Fibroblast of skin of right biceps (primary cell): ENCODE measurements at places on chromosomes 6 and 20.

DNA sequence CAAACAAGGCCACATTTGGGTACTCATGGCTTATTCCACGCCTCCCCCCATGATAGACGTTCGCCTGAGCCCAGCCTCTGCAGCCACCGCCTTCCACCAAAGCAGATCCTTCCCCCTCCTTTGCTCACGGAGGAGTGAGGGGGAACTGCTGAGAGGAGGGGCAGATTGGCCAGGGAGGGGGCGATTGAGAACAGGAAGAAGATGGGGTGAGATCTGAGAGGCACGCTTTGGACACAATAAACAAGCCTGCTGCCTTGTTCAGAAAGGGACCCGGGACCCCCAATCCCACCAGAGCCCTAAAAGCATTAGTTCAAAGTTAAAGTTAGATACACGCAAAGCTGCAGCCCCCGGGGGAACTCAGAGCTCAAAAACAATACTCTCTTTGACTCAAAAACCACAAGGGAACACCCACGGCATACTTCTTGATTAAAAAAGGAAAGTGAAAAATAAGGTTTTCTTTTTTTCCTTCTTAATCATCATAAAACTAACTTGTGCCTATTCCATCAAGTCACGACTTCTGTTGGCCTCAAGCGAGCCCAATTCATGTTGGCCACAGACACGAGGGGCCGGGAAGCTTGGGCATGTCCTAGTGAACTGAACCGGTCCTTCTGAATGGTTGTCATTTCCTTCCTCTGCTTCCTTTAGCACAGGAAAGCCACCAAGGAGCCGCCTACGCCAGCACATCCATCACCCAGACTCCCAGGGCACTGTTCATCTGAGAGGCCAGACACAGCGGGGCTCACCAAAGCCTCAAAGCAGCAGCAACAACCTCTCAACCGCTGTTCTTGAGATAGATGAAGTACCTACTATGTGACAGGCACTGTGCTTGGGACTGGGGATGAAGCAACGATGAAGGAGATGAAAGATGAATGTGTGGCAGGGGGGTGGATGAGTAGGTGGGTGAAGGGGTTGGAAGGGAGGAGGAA lies 44.7 kb downstream of the NFATC2 start:
- no peak for DNase-seq

DNA sequence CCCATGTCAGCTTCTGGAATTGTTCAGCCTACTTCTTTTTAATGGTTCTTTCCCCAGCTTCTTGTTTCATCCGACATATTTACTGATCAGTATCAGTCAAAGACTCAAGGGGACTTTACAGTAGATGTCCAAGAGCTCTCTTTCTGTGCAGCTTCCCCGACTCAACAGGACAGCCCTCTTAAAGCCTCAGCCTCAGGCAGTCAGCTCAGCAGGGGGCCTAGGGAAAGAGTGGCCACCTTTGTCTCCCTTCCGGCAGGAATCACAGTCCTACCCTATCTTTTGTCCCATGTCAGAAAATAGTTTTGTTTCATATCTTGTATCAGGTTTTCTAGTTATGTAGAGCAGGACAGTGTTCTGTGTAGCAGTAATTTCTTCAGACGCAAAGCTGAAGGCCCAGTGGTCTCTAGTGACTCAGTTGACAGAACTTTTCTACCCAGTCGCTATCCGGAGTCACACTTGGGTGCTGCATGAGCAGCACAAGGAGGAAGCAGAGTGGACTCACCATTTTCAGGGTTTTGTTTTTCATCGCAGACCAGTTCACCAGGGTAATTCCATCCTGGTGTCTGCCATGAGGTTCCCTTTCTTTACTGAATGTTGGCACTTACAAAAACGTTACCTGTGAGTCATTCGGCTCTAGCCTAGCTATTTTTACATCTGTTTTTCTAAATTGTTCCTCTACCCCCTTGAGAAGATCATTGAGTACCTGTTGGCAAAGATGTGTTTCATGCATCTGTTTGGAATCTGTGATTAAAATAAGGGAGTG lies 47.7 kb downstream of the SPATA2 start:
- DNase-seq: no peak

DNA sequence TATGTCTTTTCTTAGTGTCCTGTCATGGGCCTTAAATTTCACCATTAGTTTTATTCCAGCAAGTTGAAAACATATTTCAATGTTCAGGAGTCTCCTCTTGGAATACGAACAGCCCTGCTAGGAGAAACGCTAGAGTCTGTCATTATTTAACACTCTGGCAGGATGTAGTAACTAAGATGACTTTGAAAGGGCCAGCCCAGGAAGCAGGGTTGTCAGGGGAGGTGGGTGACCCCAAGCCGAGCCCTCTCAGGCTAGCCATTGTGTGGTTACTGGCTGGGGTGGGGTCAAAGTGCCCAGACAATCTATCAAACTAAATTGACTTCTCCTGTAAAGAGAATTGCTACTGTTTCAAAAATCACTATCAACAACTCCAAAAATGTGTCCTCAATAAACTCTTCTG lies 67.8 kb downstream of the LY86 start:
- no peak for DNase-seq

- DNase-seq: peak; percentile 57
Observed at GRCh38 chr6:109978174-109979032, at the start of gene GPR6. TSS of gene GPR6 (plus strand) at chr6:109978311. CDS start at chr6:109979113, 802 bp downstream.

DNA sequence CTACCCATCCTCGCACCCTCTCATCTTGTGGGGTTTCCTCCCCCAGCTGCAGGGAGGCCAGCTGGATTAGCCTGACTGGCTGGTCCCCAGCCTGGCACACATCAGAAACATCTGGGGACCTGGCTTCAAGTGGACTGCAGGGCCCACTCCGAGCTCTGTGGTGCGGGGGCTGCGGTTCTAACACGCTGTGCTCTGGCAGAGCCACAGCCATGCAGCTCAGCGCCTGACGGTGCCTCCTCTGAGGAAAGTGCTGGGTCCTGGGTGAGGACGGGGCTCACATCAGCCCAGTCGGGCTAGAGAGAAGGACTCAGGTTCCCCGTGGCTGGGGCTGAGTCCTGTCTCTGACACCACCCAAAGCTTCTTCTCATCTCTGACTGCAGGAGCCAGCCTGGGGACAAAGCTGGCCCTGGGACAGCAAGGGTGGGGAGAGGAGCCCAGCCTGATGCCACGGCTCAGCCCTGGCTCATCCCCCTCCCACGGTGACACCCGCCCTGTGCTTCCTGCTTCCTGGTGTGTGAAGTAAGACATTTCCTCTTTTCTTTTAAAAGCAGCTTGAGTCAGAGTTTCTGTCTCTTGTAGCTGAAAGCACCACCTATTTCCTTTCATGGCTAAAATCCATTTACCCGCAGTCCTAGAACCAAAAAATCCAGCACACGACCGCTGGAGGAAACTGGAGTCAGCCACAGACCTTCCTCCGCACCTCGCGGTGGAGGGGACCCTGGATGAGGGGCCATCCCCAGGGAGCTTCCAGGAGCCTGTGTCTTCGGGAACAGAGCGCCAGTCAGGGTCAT lies 127.4 kb upstream of the AFDN start:
- peak; percentile 57 for DNase-seq

- DNase-seq: no peak
Observed at GRCh38 chr6:150949526-150949925, 84.0 kb downstream of the MTHFD1L start.

DNA sequence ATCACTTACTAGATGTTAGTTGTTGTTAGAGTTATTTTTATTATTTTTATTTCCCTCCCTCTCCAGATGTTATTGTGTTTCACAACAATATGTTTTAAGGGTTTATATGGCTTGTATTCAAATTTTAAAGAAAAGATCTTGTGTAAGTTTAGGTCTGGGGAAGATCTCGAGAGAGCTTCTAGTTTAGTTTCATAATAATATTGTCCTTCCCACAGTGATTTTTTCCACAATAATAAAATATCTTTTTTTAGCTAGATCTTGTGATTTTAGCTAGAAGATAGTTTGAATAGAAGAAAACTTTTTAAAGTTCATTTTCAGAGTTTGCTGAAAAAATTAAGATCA lies 55.0 kb downstream of the ADGRG6 start:
- no peak for DNase-seq

DNA sequence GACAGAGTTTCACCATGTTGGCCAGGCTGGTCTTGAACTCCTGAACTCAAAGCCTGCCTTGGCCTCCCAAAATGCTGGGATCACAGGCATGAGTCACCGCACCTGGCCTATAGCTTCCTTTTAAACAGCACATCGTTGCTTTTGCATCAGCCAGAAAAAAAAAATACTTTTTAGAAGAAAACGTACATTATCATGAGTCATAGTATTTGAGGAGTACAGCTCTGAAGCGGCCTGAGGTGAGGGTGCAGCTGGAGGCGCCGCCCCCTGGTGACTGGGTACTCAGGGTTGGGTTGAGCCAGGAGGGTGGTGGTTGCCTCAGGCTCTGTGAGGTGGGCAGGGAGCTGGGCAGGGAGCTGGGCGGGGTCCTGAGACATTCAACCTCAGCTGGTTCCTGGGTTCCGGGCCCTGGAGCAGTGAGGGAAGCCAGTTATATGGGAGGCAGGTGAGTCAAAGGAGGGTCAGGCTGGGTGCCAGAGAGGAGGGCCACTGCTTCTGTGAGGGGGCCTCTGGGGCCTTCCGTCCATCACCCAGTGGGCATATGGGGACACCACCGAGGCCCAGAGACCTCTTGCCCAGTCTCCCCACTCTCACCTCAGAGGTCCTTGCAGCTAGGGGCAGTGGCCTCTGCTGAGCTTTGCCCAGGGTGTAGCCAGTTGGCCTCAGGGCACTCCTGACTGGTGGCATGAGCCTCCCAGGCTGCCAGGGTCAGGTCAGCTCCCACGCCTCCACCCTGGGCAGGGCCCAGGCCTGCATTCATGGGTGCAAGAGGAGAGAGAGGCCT lies 11.7 kb upstream of the ID1 start:
- DNase-seq: peak; percentile 90

- DNase-seq: no peak
Observed at GRCh38 chr20:47612670-47613069, 111.0 kb downstream of the NCOA3 start.

- no peak for DNase-seq
Observed at GRCh38 chr20:40848526-40848925, 159.5 kb upstream of the MAFB start.

- no peak for DNase-seq
Observed at GRCh38 chr6:14361297-14361696, 243.7 kb downstream of the CD83 start.

- no peak for DNase-seq
Observed at GRCh38 chr6:56297022-56297989, 49.9 kb upstream of the COL21A1 start.

GRCh38 chr6:43493833-43494232 lies 16.3 kb downstream of the LRRC73 start:
- no peak for DNase-seq

- DNase-seq: no peak
Observed at GRCh38 chr6:3754776-3755175, 3.3 kb upstream of the PXDC1 start.

DNA sequence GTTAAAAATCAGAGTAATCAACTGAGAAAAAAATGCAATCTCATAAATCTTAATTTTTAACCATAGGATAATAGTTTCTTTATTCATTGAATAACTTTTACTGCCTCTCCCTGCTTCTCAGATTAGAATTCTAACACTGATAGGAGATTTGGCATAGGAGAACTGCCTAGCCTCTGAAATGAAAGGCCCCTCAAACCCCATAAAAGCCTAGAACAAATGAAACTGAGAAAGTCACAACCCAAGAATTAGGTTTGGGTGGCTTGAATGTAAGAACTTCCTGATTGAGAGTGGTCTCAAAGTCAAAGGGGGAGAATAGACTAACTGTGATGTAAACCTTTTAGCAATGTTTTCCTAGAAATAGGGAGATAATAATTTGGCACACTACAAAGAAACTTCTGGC lies 52.2 kb downstream of the SAMD5 start:
- no peak for DNase-seq

DNA sequence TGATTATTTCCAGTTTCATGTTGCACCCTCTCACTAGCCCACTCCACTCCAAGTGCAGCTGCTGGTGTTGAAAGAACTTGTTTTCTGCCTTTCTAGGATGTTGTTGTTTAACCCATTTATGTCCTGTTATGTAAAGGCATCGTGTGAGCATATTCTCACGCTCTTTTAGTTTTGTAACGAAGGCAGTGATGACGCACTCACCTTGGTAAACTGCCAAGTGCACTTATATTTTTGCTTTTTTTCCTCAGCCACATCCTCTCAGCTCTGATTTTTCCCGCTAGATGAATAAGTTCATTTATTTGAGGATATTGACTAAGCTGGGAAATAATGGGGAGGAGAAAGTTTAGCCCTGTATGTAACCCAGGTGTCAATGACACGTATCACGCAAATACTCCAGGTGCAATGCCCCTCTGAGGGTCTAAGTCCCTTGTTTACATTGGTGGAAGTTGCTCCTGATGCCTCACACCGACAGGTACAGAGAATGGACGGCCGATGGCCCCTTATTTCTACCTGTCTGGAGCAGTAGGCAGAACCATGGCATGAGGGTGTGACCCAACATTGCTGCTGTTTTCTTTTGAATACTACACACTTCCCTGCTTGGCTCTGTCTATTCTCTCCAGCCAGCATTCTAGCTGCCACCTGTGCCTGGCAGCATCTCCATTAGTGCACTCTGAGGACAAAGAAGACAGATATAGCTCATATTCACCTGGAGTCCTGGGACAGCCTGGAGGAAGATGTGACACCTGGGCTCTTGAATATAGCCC lies 132.7 kb upstream of the SLC24A3 start:
- DNase-seq: no peak

DNA sequence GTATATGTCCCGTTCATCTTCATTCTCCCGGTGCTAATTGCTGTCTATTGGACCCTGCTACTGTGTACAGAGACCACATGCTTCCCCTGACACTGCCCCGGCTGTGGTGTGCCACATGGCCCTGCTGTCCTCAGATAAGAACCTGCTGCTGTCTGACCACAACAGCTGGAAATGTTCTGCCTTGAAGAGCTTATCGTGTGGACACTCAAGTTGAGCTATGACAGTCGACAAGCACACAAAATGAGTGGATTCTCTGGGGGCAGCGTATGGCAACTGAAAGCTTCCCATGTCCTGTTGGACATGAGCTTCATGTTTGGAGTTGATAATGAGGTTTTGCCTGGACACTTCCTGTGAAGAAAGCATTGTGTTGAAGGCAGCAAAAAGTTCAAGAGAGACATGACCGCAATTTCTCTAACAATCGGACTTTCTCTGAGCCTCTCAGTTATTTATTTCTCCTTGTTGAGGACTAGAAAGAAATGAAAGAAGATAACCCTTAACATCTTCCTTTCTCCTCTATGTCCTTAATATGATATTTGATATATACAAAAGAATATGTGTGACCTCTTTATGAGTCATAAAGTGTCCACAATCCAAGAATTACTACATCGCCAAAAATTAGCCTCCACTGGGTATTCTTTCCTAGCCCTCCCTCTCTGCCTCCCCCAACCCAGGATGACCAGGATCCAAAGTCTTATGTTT lies 187.1 kb upstream of the TCF21 start:
- peak; percentile 43 for DNase-seq

GRCh38 chr20:43096126-43096930 lies 93.4 kb downstream of the PTPRT start:
- no peak for DNase-seq

GRCh38 chr6:137051790-137052472 lies 7.2 kb upstream of the IL20RA start:
- DNase-seq: no peak

DNA sequence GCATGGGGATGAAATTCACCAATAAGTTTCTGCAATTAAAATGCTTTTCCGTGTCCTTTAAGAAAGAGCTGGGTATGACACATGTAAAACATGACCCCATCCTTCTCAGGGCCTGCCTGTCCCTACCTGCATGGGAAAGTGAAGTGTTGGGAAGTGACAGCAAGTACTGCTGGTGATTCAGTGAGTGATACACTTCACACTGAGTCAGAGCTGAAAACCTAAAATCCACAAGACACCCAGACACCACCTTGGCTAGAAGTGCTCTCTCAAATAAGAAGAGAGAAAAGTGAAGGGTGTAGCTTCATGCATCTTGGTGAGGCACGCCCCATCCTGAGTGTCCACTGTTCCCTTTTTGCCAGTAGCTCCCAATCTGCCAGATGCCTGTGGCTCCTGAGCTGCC lies 3.3 kb downstream of the RAB22A start:
- no peak for DNase-seq

- DNase-seq: no peak
Observed at GRCh38 chr6:138031850-138032249, 75.4 kb downstream of the PERP start.
